IMR-90 (cell line): ENCODE measurements at places on chromosomes 3 and 15. TPM values are rescaled to one million over a fixed set of nuclear protein-coding genes. Genes with fewer than 3 reads are reported as not detected.

The CHRD gene
- 0.09 TPM in 2 replicates for polyA plus RNA-seq

GRCh38 chr3:110198717-110199587 lies 861.6 kb upstream of the DPPA4 start:
- DNase-seq: no peak

- DNase-seq: no peak
Measured at GRCh38 chr3:36312351-36312750, 68.0 kb upstream of the STAC start.

GRCh38 chr15:27693280-27693679 lies 405.8 kb downstream of the OCA2 start:
- DNase-seq: no peak

- no peak for DNase-seq
Measured at GRCh38 chr3:113177526-113177925, 33.8 kb upstream of the BOC start.

GRCh38 chr15:59185725-59186124 lies 20.9 kb upstream of the LDHAL6B start:
- DNase-seq: no peak

The AQP9 gene
- not detected in 2 replicates for polyA plus RNA-seq

The CAPN7 gene
- polyA plus RNA-seq: 13.2 and 14.5 TPM in 2 replicates
